CD4-positive, alpha-beta T cell treated with Interleukin-1 beta for 1 hour (primary cell): ENCODE measurements at places on chromosomes 7 and 10.

- no peak for DNase-seq
These were observed 278.2 kb upstream of the TEX47 start for GRCh38 chr7:89073776-89074175.

DNA sequence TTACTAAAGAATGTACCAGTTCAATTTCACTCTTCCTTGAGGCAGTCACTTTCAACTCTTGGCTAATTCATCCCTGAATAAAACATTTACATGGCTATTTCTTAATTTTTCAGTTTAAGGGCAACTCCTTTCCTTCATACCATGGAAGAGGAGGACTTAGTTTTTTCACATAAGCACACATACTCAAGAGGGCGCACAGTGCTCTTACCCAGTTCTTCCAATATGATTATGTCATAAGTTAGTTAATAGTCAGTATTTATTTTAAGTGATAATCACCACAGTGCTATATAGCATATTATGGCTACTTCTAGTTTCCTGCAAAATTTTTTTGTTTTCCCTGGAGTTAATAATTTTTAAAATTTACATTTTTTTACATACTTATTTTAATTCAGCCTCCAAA lies 58.6 kb downstream of the SND1 start:
- no peak for DNase-seq

DNA sequence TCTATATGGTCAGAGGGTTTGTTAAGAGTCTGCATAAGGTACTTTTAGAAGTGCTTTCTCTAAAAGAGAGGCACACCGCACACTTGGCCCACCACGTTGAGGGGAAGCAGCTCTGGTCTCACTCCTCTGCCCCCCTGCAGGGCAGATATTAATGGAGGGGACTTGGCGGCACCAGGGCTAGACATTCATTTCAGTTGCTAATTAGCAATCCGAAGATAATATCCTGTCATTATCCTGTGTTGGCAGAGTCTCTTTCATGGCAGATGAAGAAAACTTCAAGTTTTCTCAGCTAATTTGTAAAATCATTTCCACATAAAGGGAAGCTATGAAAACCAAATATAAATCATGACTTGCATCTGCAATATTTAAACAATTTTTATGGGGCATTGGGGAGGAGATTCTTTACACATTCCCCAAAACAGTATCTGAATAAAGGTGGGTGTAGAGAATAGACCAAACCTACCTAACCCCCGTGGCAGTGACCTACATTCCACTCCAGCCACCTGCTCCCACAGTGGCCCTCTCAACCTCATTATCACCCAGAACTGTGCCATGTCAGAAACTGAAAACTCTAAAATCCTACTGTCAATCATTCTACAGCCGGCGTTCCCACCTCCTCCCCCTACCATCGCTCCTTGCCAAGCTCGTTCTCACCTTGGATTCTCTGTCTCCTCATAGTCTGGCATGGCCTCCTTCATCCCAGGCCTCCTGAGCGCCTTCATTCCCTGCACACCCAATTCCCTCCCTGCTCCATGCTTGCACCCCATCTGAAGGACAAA lies 54.1 kb upstream of the STK17A start:
- DNase-seq: no peak

DNA sequence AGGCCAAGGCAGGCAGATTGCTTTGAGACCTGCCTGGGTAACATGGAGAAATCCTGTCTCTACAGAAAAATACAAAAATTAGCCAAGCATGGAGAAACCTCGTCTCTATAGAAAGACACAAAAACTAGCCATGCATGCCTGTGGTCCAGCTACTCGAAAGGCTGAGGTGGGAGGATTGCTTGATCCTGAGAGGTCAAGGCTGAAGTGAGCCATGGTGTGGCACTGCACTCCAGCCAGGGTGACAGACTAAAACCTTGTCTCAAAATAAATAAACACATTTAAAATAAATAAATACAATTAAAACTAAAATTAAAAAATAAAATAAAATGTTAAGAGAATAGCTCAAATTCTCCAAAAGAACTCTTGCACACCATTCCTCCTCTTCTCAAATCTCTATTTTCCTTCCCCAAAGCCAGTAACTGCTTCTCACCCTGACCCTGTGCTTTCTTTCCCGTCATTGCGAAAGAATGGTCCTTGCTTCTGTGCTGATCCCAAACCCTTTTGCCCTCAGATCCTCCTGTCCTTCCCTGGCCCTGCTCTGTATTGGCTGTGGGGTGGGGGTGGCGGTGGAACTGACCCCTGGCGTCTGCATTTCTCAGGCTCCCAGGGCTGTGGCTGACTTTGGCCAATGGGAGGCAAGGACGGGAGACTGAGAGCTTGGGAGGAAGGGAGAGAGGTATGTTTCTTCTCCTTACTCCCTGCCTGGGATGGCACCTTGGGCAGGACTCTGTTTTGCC lies 12.4 kb downstream of the SRGN start:
- DNase-seq: no peak

GRCh38 chr7:32762925-32763293 lies 128.7 kb downstream of the KBTBD2 start:
- no peak for DNase-seq

DNA sequence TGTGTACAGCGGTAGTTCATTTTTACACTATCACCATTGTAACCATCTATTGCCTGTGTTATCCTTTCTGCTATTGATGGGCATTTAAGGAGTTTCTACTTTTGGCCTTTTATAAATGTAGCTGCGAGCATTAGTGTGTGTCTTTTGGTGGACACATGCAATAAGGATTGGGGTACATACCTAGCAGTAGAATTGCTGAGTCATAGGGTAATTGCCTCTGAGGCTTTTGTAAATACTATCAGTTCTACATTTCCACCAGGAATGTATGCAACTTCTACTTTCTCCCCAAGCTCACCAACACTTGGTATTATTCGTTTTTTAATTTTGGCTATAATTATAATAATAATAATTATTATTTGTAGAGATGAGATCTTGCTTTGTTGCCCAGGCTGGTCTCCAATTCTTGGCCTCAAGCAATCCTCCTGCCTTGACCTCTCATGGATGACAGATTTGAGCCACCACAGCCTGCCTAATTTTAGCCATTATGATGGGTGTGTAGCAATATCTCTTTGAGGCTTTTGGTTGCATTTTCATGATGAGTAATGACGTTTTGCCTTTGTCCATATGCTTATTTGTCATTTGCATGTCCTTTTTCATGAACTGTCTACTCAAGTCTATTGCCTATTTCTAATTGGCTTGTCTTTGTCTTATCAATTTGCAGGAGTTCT lies 277.0 kb downstream of the ACTR3B start:
- DNase-seq: no peak

DNA sequence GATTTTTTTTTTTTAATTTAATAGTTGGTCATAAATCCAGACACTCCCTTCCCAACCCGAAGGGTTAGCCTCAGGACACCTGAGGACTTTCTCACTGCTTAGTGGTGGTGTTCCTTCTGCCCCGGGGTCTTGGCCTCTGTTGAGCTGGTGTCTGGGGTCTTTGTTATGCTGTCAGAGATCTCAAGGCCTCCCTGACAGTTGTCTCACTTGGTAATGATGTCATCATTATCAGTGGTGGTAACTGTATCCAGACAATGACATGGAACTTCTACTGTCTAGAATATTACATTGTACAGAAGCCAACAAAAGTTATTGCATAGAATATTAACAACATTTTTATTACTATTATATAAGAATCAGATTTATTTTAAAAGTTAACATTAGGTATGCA lies 32.9 kb downstream of the PPP2R2D start:
- no peak for DNase-seq

DNA sequence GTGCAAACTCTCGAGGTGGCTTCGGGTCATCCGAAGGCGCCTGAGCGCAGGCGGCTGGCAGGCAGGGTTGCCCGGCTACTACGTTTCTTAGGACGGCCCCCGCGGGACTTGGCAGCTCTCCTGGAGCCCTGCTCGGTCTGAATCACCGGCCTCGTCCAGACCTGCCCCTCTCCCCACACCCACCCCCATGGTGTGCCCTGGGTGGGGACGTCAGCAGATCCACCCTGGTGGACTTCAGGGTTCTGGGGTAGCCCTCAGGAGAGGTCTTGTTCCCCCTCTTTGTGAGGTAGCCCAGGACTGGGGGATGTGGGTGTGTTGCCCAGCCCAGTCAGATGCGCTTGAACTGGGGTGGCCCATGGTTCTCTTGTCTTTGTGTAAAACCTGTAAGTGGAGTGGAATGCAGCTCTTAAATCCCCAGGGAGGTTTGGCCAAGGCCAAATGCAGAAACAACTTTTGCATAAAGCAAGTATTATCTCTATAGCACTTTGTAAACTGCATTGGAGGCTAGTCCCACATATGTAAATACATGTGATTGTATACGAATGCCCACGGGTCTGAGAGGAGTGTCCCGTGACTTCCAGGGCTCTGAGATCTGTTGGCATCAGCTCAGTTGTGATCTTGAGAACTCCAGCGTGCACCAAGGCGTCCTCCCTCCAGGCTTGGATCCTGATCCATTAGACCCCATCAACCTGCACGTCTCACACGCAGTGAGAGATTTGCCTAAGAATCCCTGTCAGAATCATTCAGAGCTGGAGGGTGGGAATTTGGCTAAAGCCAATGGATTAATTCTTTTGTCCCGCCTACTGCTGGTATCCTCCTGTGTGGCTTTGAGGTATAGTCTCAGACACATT lies 1.8 kb downstream of the PFKFB3 start:
- DNase-seq: no peak

- peak; percentile 17 for DNase-seq
These were observed 2.3 kb downstream of the HPS1 start for GRCh38 chr10:98444314-98445006.

- DNase-seq: no peak
These were observed 148.4 kb upstream of the STEAP1 start for GRCh38 chr7:90005836-90006235.

DNA sequence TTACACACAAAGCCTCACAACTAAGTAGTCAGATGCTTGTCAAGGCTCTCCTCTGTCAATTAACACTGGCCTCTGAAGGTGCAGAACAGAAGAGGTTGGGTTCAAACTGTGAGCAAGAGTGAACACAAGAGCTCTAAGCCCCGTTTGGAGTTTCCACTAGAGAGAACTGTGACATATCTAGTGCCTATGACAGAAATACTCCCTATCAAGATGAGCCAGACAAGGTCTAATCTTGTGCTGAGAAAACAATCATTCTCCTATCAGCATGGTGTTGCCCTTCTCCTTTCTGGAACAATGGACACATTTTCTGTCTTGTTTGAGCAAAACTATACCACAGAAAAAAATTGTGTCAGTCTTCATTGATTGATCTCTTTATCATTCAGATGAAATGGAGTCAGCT lies 62.4 kb upstream of the CCDC71L start:
- DNase-seq: no peak

- no peak for DNase-seq
These were observed 3.6 kb downstream of the EMX2 start for GRCh38 chr10:117546020-117546580.

DNA sequence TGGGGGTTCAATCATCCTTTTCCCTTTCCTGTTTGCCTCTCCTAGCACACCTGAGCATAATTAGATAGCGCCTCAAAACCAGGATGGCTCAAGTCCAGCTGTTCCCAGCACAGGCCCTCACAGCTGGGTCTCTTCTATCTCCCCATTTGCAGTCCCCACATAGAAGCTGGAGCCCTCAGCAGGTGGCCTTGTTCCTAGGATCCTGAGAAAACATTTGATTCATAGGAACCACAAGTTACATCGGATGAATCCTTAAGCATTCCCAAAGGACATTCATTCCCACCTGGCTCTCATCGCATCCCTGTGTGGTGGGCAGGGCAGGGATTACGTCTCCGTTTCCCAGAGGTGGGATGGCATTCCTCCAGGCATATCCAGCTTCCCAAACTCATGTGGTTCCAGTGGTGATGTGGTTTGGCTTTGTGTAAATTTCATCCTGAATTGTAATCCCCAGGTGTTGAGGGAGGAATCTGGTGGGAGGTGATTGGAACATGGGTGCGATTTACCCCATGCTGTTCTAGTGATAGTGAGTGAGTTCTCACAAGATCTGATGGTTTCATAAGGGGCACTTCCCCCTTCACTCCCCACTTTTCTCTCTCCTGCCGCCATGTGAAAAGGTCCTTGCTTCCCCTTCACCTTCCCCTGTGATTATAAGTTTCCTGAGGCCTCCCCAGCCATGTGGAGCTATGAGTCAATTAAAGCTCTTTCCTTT lies 49.8 kb upstream of the LEP start:
- no peak for DNase-seq

- no peak for DNase-seq
These were observed 69.4 kb downstream of the GOLGA7B start for GRCh38 chr10:97919012-97919411.

GRCh38 chr7:30929686-30930085 lies 18.0 kb downstream of the AQP1 start:
- no peak for DNase-seq

DNA sequence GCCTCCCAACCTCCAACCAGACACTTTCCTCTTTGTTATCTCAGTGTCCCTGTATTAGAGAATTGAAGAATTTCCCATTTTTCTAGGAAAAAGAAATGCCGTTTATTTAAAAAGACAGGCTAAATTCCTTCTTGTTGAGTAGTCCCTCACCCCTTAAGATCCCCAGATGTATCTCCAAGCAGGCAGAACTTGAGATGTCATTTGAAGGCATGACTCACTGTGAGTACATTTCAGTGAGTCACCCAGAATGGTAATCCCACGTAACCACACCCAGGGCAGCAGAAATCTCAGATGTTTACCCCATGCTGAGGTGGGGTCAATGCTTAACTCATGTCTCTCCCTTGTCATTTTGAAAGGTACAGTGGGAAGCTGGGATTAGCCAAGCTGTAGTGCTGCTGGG lies 4.4 kb downstream of the ZNF655 start:
- DNase-seq: no peak

DNA sequence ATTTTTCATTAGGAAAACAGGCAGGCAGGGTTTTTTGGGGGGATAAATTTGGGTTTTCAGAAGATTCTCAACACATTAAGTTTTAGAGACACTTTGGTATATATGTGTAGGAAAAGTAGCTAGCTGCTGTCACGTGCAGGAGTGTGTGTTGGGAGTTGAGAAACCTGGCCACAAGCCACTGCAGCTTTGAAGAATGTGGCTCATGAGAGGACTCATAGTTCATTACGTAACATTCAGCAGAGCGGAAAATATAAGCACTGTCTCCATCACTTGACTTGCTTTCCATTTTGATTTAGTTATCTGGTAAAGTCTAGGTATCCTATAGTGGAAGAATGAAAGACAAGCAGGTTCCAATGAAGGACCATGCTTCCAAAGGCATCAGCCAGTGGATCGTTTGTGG lies 31.2 kb downstream of the SMNDC1 start:
- DNase-seq: peak; percentile 49

- no peak for DNase-seq
These were observed 283.9 kb downstream of the PRKG1 start for GRCh38 chr10:51358227-51358626.

DNA sequence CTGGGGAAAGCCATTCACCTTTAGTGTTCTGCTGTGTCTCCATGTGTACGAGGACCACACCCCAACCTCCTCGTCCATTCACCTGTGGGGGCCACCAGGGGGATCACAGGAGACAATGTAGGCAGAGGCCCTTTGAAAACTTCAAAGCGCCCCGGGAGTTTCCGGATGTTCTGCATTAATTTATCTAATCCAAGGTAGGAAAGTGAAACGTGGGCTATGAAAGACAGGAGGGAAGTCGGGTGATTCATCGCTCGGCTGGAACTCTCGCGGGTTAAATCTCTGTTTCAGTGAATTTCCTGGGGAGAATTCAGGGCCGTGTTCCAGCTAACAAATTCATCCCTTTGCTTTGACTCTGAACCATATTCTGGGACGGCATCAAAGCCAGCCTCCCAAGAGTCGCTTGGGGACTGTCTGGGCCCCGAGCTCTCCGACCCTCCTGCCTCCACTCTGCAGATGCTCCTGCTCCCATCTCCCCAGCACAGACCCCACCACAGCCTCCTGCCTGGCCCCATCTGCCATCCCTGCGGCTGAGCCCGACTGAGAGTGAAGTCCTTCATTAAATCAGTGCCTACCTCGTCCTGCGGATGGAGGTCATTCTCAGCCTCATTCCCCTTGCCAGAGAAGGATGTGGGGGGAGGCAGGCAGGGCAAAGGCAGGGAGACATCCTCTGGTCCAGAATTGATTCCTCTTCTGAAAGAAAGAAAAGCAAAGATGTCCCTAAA lies 114.1 kb upstream of the CARD11 start:
- no peak for DNase-seq
